Inflammatory macrophage (primary cell): ENCODE measurements at places on chromosomes 1 and 21.

- DNase-seq = no peak
Measured at GRCh38 chr21:46610018-46610701, 5.3 kb upstream of the S100B start.

- DNase-seq = no peak
Measured at GRCh38 chr1:21955501-21956281, 18.6 kb upstream of the HSPG2 start.

DNA sequence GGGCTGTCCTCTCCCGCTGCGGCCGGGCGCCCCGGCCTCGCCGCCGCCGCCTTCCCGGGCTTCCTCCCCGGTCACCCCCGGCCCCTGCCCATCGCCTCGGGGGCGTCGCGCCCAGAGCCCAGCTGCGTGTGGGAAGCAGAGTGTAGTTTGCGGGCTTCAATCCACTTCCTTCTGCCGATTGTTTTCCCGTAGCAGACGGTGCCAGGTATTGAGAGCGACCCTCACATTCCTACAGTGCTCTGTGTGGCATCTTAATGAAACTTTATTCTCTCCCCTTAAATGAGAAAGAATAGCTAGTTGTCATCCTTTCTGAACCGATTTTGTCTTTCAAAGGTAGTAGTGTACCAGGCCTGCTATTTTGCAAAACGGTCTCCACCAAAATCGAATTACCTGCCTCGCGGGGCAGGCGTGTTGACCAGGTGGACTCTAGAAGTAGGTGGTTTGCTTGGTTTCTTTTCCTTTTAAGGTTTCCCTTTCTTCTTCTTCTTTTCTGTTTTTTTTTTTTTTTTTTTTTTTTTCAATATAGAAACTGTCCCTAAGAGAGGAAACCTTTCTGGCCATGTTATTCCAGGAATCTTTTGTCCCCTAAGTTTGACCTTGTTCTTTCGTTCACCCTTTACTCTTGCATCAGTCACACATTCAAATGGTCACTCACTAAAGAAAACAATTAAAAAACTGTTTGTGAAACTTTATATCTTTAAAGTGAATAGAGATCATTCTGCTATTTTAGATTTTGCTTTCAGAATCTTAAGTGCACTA is 881 bp downstream of the USP25 start:
- no peak for DNase-seq

DNA sequence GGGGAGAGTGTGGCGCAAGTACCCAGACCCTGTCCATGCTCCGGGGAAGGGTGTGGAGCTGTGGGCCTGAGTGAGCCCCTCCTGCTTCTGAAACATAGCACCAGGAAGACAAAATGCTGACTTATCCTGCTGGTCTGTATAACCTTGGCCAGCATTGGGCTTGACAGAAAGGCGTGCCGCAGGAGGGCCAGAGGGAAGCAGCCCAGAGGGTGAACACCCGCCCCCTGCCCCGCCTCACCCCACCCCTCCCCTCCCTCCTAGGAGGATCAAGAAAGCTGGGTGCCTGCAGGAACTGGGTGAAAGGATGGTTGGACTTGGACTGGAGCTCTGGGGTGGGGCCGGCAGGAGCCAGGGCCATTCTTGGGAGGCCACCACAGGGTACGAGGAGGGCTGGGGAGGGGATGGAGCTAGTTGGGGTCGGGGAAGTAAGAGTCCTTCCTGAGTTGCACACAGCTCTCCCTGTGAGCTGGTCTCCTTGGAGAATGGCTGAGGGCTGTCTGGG is 27.1 kb downstream of the PTPRF start:
- no peak for DNase-seq

DNA sequence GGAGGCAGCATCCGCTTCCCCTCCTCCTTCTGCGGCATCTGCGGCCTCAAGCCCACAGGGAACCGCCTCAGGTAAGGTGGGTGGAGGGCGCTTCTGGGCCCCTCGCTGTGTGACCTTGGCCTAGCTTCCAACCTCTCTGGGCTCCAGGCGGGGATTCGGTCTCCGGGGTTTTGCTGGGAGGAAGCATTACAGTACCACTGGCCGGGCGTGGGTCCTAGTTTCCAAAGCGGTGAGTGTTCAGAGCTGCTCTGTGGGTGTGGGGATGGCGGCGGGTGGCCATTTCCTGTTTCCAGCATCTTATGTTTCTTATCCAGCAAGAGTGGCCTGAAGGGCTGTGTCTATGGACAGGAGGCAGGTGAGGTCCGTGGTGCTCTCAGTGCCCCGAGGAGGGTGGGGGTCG is 11.6 kb downstream of the FAAH start:
- DNase-seq = peak; percentile 44

DNA sequence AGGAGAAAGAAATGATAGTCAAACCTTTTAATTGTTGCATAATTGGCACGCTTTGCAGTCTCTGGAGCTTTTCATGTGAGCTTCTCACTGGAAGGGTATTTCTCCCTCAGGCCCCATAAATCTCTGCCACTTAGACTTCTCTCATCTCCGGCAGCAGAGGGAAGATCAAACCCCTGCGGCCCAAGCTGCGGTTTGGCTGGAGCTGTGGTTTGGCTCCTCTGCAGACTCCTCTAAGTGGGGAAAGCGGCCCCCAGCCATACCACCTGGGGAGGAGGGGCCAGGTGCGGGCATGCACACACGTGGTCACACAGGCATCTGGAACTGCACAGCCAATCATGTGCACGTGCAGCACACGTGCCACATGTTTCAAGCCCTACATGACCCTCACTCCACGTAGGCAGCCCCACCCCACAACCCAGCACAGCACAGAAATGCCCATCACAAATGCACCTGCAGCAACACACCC is 58.3 kb downstream of the UBE2T start:
- no peak for DNase-seq

DNA sequence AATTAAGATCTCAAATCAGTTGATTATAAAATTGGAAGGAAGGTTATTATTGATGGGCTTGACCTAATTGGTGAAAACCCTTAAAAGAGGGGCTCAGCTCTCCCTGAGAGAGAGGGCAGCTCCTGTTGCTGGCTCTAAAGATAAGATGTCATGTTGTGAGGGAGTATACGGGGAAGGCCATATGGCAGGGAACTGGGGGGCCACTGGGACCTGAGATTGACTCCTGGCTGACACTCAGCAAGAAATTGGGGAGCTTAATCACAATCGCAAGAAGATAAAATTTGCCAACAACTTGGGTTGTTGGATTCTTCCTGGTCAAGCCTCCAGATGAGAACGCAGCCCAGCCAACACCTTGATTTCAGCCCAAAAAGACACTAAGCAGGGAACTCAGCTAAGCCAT is 69.7 kb upstream of the KCNJ6 start:
- no peak for DNase-seq
